Suprapubic skin (tissue), 4 donors: ENCODE measurements at places on chromosomes 2 and 18. TPM values are rescaled to one million over a fixed set of nuclear protein-coding genes. Genes with fewer than 3 reads are reported as not detected.

Gene LRATD1
- 41.5 TPM for total RNA-seq

Gene LHCGR
- not detected for total RNA-seq

Gene SLC4A5
- total RNA-seq = 30.4 TPM

Gene COLEC11
- 0.39 TPM for total RNA-seq

Gene SGPP2
- total RNA-seq = 49.9 TPM

Gene ERMN
- total RNA-seq = not detected

Gene PXDN
- total RNA-seq = 9.5 TPM

Gene TCF23
- not detected for total RNA-seq

Gene ANKRD23
- 6.2 TPM for total RNA-seq

Gene MEIS1
- total RNA-seq = 28.0 TPM

Gene STARD6
- not detected for total RNA-seq

Gene EHBP1
- 56.4 TPM for total RNA-seq

Gene CRYGD
- total RNA-seq = not detected

Gene CTAGE1
- not detected for total RNA-seq

Gene COL3A1
- total RNA-seq = 72.2 TPM

Gene AGXT
- not detected for total RNA-seq

Gene TPO
- total RNA-seq = 1.3 TPM

Gene SH3RF3
- 2.2 TPM for total RNA-seq

Gene MYL1
- not detected for total RNA-seq
